ENCODE measurements at places on chromosomes 4 and X.

DNA sequence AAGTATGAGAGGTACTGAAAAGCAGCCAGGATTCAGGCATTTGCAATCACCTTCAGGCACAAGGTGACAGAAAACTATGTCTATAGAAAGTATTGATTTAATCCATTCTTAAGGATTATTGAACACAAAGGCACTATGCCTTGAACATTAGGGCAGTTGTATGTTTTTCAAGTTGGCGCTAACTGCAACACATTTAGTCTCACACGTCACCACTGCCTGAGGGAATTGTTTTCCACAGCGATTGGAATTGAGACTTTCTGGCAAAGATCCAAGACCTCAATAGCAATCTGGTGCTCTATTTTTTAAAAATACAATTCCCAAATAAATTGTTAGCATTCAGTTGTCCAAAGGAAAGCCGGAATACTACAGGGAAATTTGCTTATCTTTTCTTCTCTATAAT is 52.7 kb upstream of the FTHL17 start:
- no peak for DNase-seq

- no peak for DNase-seq
These were observed 22.3 kb upstream of the NAT8L start for GRCh38 chr4:2036866-2037265.

GRCh38 chr4:139718358-139718757 is 52.7 kb downstream of the MGST2 start:
- no peak for DNase-seq

GRCh38 chr4:70522626-70523025 is 4.3 kb downstream of the AMTN start:
- DNase-seq = no peak

DNA sequence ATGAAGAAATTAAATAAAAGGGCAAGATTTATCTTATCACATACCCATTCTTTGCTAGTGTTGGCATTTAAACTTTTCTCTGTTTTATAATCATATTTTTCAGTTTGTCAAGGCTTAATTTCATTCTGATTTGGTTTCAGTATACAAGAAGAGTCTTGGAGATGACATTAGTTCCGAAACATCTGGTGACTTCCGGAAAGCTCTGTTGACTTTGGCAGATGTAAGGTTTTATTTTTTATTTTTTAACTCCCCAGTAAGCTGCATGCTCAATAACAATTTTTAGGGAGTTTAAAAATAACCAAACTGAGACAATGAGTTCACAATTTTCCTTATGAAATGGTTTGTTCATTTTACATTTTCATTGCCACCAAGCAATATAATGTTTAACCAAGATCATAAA is 39.8 kb downstream of the ANXA3 start:
- no peak for DNase-seq

- DNase-seq = no peak
These were observed 28.6 kb upstream of the BBS12 start for GRCh38 chr4:122703868-122704267.

DNA sequence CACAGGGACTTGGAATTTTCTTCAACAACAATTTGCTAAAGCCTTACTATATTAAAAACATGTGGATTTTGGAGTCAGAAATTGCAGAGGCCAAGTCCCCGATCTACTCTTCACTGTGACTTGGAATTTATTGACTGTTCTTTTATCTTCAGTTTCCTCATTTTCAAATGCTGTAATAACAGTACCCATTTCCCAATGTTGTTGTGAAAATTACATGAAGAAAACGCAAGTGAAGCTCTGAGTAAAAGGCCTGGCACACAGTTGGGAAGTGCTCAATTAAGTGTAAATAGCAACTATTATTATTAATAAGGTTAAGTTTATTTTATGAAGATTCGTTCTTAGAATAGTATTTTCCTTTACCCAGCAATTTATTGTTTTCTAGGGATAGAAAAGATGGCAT is 15.7 kb downstream of the STBD1 start:
- DNase-seq = no peak

Data from glomerular endothelial cell (primary cell).